LHCN-M2 (cell line): ENCODE measurements at places on chromosomes 13 and 19. TPM values are rescaled to one million over a fixed set of nuclear protein-coding genes. Genes with fewer than 3 reads are reported as not detected.

GRCh38 chr19:40362160-40362559 lies 13.7 kb downstream of the PLD3 start:
- no peak for DNase-seq

GRCh38 chr13:111659842-111660241 lies 339.4 kb downstream of the TEX29 start:
- DNase-seq = no peak

- no peak for DNase-seq
These were observed 94.0 kb downstream of the PCDH9 start for GRCh38 chr13:67136157-67136556.

- DNase-seq = no peak
These were observed 18.9 kb upstream of the DPRX start for GRCh38 chr19:53612762-53613526.

GRCh38 chr13:39840201-39840600 lies 184.7 kb downstream of the COG6 start:
- DNase-seq = peak; percentile 7

DNA sequence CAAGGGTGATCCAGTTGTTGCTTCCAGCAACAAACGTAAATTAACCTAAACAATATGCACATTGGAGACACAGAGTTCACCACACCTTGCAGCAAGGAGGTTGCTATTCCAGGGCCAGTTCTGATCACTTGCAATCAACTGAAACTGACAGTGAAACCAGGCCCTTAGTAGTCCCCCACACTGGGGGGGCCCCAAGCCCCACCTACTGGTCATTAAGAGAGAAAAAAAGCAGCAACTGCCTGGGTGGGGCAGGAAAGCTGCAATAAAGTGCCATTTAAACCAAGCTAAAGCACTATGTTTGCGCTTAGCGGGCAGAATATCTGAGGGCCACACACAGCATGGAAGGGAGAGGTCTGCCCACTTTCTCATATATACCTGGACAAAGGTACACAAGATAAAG lies 51.5 kb downstream of the ATP7B start:
- no peak for DNase-seq

Gene NOVA2
- total RNA-seq = not detected in 2 replicates

Gene ZNF578
- 2.0 and 5.6 TPM in 2 replicates for total RNA-seq
